Activated CD4-positive, alpha-beta T cell treated with anti-CD3 and anti-CD28 coated beads, Interleukin-2, amount 50 U/mL, for 16 hours (primary cell): ENCODE measurements at places on chromosomes 2 and 18.

DNA sequence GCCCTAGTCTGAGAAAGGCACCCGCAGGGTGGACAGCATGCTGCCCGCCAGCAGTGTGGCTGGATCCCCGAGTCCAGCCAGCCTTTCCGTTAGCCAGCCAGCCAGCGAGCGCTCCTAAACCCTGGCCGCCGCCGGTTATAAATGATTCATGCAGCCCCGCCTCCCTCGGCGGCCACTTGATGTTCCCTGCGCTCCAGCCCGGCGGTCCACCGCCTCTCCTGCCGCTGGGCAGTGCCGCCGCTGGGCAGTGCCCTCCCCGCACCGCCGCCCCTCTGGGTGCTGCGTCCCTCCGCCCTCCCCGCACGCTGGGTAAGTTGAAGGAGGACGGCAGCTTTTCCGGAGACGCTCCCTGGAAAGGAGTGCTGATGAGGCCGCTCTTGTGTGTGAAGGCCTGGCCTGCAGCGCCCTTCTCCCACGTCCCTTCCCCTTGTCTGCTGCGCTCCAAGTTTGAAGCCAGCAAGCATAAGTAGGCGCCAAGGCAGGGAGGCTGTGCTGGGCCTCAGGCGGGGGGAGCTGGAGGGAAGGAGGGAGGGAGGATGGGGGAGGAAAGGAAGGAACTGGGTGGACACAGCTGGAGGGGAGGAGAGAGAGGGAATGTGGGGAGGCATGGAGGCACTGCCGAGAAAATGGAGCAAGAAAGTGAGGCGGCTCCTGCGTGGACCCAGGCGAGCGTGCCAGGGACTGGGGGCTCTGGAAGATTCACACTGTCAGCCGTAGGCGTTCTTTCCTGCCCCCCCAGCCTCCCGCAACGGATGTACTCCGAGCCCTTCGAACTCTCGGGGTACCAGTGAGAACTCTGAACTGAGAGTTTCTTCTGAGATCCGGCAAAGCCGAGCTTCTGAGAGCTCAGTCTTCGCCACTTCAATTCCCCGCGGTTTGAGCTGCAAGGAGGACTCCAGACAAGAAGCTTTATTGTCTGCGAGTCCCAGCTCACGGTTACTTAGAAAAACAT lies 131.9 kb downstream of the GLI2 start:
- DNase-seq = no peak

- no peak for DNase-seq
These were observed 164.1 kb upstream of the RASGRP3 start for GRCh38 chr2:33312355-33312754.

DNA sequence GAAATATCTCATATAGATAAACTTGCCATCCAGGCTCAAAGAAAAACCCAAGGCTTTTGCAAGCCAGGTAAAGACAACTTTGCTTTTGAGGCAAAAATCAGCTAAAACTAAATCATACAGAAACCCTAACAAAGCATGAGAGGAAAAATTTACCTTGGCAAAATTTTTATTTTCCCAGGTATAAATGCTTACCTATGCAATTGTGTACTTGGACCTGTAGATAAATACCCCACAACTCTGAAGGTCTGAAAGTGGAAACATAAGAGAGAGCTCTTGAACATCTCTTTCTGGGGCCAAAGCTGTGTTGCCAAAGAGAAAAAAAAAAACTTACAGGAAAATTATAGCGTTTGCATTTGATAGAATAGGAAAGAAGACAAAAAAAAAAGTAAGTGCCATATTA lies 14.6 kb upstream of the CSRNP3 start:
- no peak for DNase-seq

DNA sequence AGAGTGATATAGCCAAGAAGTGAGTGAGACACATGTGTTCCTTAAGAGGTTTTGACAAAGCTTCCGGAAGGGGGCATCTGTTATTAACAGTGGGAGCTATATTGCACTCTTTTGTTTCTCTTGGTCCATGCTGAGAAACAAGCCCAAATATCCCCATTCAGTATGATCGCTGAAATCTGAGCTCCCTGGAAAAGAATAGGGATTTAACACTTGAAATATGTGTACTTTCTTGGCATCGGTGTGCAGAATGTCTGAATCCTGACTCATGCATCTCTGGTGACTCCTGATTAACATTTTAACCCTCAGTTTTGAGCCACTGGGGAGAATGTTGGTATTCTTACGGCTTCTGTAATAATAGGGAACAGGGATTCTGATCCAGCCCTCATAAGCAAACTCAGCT lies 448.1 kb downstream of the TSN start:
- no peak for DNase-seq

- no peak for DNase-seq
These were observed 1010.9 kb upstream of the NXPH2 start for GRCh38 chr2:139790807-139791752.

DNA sequence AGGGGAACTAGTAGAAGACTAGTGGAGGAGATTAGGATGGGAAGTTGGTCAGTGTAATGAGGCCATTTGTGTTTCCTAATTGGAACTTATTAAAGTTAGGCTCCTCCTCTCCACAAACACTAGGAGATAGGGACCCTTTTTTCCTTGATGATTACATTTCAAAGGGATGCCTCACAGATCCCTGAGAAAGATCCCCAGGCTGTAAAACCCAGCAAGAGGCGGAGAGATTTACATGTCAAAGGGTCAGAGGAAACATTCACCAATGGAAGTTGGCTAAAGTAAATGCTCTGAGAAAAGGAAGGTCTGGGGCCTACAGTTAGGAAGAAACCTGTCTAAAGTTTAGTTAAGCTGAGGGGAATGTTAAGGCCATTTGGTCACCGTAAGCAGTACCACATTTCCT lies 1.4 kb upstream of the CCDC85A start:
- no peak for DNase-seq

DNA sequence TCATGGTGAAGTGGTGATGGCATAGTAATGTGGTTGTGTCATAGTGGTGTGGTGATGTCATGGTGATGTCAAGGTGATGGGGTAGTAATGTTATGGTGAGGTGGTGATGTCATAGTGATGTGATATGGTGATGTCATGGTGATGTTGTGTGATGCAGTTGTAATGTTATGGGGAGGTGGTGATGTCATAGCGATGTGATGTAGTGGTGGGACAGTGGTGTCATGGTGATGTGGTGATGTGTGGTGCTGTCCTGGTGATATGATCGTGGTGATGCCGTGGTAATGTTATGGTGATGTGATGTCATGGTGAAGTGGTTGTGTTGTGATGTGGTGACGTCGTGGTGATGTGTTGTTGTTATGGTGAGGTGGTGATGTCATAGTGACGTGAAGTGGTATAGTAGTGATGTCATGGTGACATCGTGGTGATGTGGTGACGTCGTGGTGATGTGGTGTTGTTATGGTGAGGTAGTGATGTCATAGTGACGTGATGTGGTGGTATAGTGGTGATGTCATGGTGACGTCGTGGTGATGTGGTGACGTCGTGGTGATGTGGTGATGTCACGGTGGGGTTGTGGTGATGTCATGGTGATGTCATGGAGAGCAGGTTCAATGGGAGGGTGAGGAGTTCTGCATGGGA lies 242.7 kb upstream of the MYT1L start:
- peak; percentile 2 for DNase-seq

GRCh38 chr2:219001577-219002394 lies 8.6 kb upstream of the CRYBA2 start:
- no peak for DNase-seq

DNA sequence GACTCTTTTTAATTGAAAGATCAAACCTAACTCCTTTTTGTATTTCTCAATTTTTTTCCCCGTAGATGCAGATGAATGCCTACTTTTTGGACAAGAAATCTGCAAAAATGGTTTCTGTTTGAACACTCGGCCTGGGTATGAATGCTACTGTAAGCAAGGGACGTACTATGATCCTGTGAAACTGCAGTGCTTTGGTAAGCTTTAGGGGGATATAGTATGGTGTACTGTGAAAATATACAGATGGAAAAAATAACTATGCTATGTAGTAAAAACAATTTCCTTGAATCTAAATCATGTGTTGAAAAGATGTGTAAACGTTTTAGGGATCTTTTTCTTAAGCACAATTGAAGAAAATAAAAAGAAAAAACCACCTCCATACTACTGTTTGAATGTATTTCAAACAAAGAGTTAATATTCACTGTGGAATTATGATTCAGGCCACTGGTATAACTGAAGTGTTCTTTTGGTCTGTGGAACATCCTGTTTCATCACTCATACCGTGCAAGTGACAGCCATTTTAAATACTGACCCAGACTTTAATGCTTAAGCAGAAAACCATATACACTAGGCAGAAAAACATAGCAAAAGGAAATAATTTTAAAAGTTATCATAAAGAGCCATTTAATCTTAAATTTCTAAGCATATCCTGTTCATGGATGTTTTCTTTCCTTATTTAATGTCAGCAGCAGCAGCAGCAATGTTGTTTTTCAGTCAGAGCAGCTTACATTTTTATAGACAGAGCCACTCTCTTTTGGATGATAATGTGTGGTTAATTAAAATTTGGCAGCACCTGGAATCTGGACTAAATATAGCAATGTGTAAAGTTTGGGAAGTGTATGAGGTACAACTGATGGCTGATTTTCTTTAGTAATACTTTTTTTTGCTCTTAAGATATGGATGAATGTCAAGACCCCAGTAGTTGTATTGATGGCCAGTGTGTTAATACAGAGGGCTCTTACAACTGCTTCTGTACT lies 112.8 kb upstream of the RASGRP3 start:
- no peak for DNase-seq

GRCh38 chr18:39752351-39752750 lies 2186.8 kb upstream of the CELF4 start:
- DNase-seq = no peak

GRCh38 chr2:226898897-226899296 lies 63.0 kb downstream of the RHBDD1 start:
- DNase-seq = no peak

DNA sequence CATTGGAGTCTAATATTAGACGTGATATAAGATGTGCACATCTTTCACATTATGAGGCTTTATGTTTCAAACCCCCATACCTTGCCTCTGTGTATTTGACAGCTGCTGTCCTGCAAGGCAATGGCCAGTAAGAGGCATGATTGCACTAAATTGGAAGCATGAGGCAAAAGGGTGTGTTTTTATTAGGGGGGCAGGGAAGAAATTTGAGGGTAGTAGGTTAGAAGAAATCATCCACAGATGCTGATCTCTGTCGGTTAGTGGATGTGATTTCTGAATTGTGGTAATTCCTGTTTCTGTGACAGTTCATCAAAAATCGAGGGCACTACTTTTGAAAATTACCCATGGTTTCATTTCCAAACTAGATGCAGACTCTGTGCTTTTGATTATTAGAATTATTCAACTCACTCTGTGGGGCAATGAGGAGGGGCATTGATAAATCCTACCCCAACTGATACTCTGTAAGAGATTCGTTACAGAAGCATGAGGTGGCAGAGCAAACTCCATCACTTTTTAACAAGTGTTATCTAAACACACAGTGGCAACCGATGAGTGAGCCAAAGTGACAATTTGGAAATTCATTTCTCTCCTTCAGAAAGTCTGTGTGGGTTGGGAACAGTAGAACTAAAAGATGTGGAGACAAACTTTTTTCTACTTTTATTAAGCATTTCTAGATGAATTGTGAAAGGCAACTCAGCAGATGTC lies 453.0 kb downstream of the ARHGAP15 start:
- DNase-seq = no peak

DNA sequence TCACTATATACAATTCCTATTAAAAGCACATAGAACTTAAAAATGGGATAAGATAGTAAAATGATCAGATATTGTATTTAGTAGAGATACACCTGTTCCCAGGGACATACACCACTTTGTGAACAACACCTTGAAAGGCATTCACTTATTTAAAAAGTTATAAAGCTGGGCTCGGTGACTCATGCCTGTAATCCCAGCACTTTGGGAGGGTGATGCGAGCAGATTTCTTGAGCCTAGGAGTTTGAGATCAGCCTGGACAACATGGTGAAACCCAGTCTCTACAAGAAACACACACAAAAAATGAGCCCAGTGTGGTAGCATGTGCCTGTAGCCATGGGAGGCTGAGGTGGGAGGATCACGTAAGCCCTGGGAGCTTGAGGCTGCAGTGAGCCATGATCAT lies 90.9 kb downstream of the RAPGEF4 start:
- DNase-seq = no peak

- no peak for DNase-seq
These were observed 316.5 kb downstream of the SETBP1 start for GRCh38 chr18:44997174-44997573.

DNA sequence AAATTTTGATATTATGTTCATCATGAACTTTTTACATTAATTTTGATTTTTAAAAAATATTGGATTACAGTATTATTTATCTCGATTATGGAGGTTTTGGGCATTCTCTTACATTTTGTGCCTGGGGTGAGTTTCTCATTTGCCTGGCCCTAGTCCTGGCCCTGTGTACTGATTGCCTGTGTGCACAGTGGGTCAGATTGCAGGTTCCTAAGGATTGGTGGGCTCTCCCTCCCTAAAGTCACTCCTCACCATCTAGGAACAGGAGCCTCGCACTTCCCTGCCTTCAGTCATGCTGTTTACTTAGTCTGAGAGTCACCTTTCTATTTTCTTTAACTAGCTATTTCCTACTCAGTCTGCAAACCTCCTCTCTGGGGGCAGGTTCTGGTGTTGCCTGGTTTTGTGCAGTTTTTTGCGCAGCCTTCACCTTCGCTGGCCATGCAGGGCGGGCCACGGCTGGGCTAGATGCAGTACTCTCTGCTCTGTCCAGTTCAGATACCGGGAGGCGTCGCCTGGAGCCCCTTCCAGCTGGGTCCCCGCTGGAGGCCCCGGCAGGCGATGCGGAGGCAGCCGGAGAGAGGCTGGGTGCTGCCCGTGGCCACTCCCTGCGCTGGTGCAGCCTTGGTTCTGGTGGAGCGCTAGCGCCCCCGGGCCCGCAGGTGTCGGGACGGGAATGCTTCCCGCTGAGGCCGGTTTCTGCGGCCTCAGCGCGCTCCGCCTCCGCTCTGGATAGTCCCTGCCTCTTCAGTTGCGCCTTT lies 23.3 kb upstream of the MC5R start:
- peak; percentile 63 for DNase-seq

DNA sequence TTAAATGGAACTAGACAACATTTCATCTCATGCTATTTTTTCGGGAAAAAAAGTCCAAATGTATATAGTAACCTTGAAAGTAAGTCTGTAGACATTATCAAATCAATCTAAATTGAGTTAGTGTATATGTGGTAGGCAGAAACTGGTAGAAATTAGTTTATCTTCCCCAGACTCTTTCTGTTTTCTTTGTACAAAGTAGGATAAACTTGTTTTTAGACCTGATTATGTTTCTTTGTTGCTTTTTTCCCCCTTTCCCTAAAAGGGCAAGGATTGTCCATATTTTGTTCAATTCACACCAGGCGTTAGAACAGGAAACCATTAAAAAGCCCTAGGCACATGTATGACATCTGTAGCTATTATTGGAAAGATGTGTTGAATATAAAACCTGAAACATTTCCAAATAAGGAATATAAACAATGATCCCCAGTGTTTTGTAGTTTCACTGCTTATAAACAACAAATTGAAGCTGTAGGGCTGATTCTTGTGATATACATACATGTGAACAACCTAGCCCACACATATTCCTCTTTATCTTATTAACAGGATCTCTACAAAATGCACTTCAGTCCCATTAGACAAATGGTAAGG lies 528.3 kb downstream of the PARD3B start:
- DNase-seq = no peak

GRCh38 chr2:196985511-196986183 lies 59.1 kb upstream of the PGAP1 start:
- no peak for DNase-seq

- no peak for DNase-seq
These were observed 221.8 kb upstream of the OSR1 start for GRCh38 chr2:19580264-19580663.

- DNase-seq = no peak
These were observed 18.5 kb downstream of the PMAIP1 start for GRCh38 chr18:59918320-59918755.

GRCh38 chr2:218709908-218710307 lies 727 bp upstream of the TTLL4 start:
- DNase-seq = no peak

- DNase-seq = no peak
These were observed 16.1 kb downstream of the ADD2 start for GRCh38 chr2:70751881-70752280.
